ENCODE measurements at places on chromosomes 12 and 14. TPM values are rescaled to one million over a fixed set of nuclear protein-coding genes. Genes with fewer than 3 reads are reported as not detected.

The TAS2R31 gene
- total RNA-seq: 1.0 TPM

The NELL2 gene
- total RNA-seq: 0.78 TPM

DNA sequence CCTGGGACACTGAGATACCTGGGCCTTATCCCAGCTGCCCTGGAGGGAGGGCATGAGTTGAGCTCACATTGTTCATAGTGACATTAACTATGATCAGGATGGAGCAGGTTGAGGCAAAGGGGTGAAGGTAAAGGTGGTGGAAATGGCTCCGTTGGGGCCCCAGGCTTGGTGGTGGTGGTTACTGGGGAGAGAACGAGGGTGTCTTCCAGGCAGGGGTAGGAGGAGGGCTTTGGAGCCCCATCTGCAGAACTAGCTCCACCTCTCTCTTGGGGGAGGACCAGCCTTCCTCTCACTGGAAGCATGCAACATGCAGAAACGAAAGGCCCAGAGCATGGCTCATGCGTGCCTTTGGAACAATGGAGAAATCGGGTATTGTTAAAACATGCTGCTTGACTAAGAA, 217.0 kb downstream of the SLC41A2 start:
- DNase-seq: no peak

DNA sequence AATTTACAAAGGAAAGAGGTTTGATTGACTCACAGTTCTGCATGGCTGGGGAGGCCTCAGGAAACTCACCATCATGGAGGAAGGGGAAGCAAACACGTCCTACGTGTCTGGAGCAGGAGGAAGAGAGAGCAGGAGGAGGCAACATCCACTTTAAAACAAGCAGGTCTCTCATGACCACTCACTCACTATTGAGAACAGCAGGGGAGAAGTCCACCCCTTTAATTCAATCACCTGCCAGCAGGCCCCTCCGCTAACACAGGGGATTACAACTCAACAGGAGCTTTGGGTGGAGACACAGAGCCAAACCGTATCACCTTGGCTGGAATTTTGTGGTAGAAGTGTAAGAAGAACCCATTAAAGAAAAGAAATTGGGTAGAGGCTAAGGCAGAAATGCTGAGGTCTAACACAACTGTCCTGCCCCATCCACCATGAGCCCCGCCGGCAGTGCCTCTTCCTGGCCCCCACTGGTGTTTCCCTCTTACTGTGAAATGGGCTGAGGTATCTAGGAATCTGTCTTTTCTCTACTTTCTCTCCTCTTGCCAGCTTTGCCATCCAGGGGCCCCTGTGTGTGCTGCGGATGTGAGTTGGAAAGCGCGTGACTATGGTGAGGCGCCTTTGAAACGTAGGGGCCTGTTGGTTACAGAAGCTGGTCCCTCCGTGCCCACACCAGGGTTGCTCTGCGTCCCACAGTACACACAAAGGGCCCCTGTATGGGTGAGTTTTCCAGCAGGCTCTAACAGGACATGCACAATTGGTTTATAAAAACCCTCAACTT, 108.0 kb upstream of the TMEM132D start:
- DNase-seq: no peak

DNA sequence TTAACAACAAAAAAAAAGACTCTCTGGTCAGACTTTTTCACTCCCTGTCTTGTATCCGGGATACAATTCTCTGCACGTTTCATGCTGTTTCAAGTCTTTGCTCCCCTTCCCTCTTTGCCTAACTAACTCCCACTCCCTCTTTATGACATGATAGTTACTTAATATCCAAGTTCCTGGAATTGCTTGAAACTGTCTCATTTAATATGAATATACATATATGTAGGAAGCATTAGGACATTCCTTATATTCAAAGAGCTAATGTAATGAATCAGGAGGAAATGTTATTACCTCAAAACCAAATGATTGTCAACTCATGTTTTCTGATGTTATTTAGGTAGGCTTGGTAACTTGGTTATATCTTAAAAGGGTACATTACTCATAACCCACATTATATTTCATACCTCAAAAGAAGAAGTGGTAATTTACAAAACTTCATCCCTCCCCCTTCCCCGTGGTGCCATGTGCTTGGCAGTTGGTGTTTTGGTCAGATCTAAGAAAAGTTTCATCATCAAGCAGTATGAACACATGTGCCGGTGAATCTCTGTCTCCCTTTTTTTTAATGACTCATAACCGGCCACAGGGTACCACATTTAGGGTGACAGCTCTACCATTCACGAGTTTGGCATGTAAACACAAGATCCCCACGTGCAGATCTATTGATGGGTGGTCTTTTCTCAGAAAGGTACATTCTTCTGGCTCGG, 56.5 kb downstream of the HCAR2 start:
- no peak for DNase-seq

- DNase-seq: no peak
These were observed 151.0 kb upstream of the SRRM4 start for GRCh38 chr12:118830296-118830695.

The ANAPC7 gene
- total RNA-seq: 15.5 TPM

GRCh38 chr12:39343665-39344064, 99.3 kb downstream of the KIF21A start:
- no peak for DNase-seq

GRCh38 chr12:9147461-9147860, 31.7 kb upstream of the A2M start:
- no peak for DNase-seq

DNA sequence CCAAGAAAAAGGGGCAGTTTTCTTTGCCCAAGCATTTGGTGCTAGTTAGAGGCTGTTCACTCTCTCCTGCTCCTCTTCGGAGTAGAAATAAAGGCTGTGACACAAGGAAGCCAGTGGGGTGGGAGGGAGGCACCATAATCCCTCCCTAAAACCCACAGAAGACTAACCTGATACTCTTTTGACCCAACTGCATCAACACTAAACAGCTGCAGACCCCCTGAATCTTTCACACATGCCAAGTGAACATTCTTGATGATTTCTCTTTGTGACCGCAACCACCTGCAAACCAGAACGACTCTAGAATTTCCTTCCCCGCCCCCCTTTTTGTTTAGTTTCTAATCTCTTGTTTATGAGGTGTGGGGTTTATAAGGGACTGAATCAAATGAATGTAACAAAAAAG, 175.8 kb upstream of the BCL2L14 start:
- no peak for DNase-seq

- peak; percentile 40 for DNase-seq
These were observed 45.0 kb downstream of the SH2B3 start for GRCh38 chr12:111450676-111451075.

- DNase-seq: no peak
These were observed 182.3 kb upstream of the PLEKHG7 start for GRCh38 chr12:92520511-92520910.

DNA sequence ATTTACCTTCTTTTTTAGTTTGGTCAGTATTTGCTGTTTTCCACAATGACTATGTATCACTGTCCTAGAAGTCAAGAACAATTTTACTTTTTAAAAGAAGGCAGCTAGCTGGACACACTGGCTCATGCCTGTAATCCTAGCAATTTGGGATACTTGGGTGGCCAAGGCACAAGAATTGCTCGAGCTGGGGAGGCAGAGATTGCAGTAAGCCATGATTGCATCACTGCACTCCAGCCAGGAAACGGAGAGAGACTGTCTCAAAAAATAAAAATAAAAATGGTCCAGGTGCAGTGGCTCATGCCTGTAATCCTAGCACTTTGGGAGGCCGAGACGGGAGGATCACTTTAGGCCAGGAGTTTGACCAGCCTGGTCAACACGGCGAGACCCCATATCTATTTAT, 28.3 kb downstream of the MDM1 start:
- DNase-seq: no peak

GRCh38 chr12:107605293-107605692, 80.3 kb upstream of the PWP1 start:
- DNase-seq: no peak

DNA sequence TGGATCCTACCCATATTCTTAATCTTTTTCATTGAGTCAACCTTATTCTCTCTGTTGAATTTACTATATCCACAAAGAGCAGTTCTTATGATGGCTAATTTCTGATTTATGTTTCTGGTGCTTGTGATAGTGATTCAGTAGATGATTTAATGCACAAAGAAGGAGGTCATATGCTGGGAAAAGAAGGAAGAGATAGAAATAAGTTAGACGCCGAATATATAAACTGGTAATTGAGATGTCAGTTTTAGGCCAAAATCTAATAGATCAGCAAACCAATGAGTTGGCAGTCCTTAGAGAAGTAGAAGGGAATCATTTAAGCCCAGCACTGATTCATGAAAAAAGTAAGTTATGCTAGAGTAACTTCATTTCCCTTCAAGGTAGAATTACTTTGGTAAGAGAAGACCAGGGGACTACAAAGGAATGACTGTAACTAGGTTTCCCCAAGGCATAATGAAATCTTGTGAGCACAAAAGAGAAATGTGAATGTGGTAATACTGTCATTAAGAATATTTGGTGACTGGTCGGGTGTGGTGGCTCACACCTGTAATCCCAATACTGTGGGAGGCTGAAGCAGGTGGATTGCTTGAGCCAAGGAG, 132.4 kb downstream of the TGFB3 start:
- no peak for DNase-seq

DNA sequence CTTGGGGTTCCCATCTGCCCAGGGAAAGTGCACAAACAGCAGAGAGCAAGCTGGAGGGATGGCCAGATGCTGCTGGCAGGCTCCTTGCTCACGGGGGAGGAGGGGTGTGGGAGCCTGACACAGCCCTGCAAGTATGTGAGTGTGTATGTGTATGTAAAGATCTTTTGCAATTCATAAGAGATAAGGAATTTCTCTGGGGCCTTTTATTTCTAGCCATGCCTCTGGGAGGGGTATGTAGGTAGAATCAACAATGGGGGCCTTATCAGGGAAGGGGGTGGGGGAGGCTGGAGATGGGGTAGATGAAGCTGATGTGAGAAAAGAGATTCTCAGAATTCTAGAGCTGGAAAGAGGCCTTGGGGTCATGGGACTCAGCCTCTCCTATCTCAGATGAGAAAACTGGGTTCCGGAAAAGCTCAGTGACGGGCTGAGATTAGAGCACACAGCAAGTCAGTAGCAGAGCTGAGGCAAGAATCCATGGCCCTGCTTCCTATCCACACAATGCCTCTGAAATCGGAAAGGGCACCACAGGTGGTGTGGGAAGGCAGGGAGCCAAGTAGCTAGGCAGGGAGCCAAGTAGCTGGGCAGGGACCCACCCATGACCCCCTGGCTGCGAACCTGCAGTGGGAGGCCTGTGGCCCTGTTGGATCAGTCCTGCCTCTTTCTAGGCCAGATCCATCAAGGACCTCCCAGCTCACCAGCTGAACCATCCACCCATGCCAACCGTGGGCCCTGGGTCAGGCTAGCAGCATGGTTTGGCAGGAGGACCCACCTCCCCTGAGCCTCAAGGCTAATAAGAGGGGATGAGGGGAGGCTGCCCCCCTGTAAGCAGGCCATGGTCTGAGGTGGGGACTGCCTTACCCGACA, 54.7 kb downstream of the PLEKHG3 start:
- DNase-seq: no peak

GRCh38 chr14:58068306-58068705, 83.7 kb downstream of the ARMH4 start:
- DNase-seq: no peak

- DNase-seq: no peak
These were observed 1378.3 kb upstream of the SEL1L start for GRCh38 chr14:82911930-82912329.

DNA sequence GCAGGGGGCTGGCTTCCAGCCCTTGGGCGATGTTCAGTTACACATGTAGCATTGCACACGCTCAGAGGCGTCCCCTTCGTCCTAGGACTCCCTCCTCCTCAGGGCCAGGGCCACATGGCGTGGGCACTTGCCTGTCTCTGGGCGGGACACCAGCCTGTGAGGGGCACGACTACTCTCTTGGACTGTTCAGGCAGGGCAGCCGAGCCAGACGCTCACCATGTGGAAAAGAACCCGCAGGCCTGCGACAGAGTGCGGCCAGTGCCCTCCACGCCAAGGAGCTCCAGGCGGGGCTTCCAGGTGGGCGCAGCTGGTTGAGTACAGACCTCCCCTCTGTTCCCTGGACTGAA, 20.9 kb downstream of the MTA1 start:
- no peak for DNase-seq

GRCh38 chr12:51419425-51420193, 5.0 kb upstream of the SLC4A8 start:
- no peak for DNase-seq

- no peak for DNase-seq
These were observed 559.9 kb upstream of the ATP2B1 start for GRCh38 chr12:90268574-90268973.

- DNase-seq: no peak
These were observed 118.0 kb upstream of the CCDC198 start for GRCh38 chr14:57611555-57612075.

The CTDSP2 gene
- total RNA-seq: 86.3 TPM

The PYGL gene
- 99.1 TPM for total RNA-seq

GRCh38 chr12:40240779-40241178, 16.0 kb downstream of the LRRK2 start:
- DNase-seq: no peak

GRCh38 chr14:100770605-100771120, 44.0 kb downstream of the DLK1 start:
- DNase-seq: no peak

- DNase-seq: no peak
These were observed 80.8 kb downstream of the RIC8B start for GRCh38 chr12:106855221-106855758.

GRCh38 chr12:133010657-133011297, 24.6 kb downstream of the ZNF26 start:
- DNase-seq: no peak

GRCh38 chr12:80912901-80913770, 24.6 kb downstream of the LIN7A start:
- DNase-seq: no peak

The CRIP2 gene
- total RNA-seq: 23.8 TPM
